ENCODE measurements at places on chromosomes 16 and 17. TPM values are rescaled to one million over a fixed set of nuclear protein-coding genes. Genes with fewer than 3 reads are reported as not detected.

DNA sequence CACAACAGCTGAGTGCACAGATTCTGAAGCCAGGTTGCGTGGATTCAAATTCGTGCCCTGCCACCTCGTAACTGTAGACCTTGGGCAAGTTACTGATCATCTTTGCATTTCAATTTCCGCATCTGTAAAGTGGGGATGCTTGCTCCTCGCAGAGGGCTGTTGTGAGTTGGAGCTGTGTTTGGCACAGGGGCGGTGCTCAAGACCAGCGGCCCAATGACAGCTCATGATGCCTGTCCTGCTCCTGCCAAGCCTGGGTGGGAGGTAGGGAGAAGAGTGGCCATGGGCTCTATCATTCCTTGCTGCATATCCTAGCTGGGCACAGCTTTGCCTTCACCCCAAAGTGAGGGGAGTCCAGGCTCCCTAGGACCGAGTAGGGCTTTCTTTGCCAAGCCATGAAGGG is 12.6 kb downstream of the NXPH3 start:
- no peaks in the 10 kb centered on the region for H3K36me3 ChIP-seq
- H3K27ac ChIP-seq = no peak overlapping the region
- DNase-seq = no peak
- no peaks in the 10 kb centered on the region for H3K27me3 ChIP-seq
- no peak overlapping the region for H3K4me3 ChIP-seq
- peaks cover 3% of the 10 kb centered on the region for H3K4me1 ChIP-seq

GRCh38 chr16:49022351-49022963 is 259.2 kb downstream of the CBLN1 start:
- no peaks in the 10 kb centered on the region for H3K36me3 ChIP-seq
- H3K27ac ChIP-seq = no peak overlapping the region
- H3K4me3 ChIP-seq = no peak overlapping the region
- no peak for DNase-seq

- H3K27me3 ChIP-seq = no peaks in the 10 kb centered on the region
- H3K4me3 ChIP-seq = peak overlapping the region; percentile 90
- H3K4me1 ChIP-seq = peaks cover 55% of the 10 kb centered on the region
- H3K36me3 ChIP-seq = peaks cover 5% of the 10 kb centered on the region
These were observed 804 bp downstream of the ATP6V0C start for GRCh38 chr16:2514333-2515179.

- H3K36me3 ChIP-seq = peaks cover 2% of the 10 kb centered on the region
- DNase-seq = no peak
- H3K4me1 ChIP-seq = peaks cover 17% of the 10 kb centered on the region
- H3K27me3 ChIP-seq = peaks cover 66% of the 10 kb centered on the region
These were observed 87.8 kb downstream of the MARCHF10 start for GRCh38 chr17:62720126-62720850.

- no peak overlapping the region for H3K27ac ChIP-seq
- no peak for DNase-seq
- no peaks in the 10 kb centered on the region for H3K4me1 ChIP-seq
- no peak overlapping the region for H3K4me3 ChIP-seq
- H3K36me3 ChIP-seq = no peaks in the 10 kb centered on the region
- peaks cover 2% of the 10 kb centered on the region for H3K27me3 ChIP-seq
These were observed 477.4 kb upstream of the CCL2 start for GRCh38 chr17:33777674-33778073.

DNA sequence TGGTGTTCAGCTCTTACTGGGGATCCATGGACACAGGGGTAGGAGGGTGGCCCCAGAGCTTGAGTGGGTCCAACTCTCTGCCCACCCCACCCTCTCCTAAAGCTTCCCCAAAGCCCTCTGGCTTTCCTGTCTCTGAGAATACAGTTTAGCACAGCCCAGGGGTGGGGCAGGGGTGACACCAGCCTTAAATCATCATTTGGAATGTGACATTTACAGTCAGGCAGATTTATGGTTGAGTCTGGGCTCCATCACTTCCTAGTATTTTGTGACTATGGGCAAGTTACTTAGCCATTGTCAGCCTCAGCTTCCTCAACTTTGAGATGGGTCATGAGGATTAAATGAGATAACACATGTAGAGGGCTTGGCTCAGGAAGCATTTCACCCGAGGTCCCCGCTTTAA is 193.1 kb upstream of the IRX6 start:
- no peaks in the 10 kb centered on the region for H3K36me3 ChIP-seq
- no peak for DNase-seq
- H3K4me3 ChIP-seq = no peak overlapping the region
- no peak overlapping the region for H3K27ac ChIP-seq
- H3K27me3 ChIP-seq = no peaks in the 10 kb centered on the region
- no peaks in the 10 kb centered on the region for H3K4me1 ChIP-seq

- H3K27ac ChIP-seq = no peak overlapping the region
- peaks cover 32% of the 10 kb centered on the region for H3K4me1 ChIP-seq
- H3K4me3 ChIP-seq = no peak overlapping the region
- peaks cover 24% of the 10 kb centered on the region for H3K36me3 ChIP-seq
These were observed 23.0 kb upstream of the CYLD start for GRCh38 chr16:50718761-50719400.

GRCh38 chr17:43644081-43644480 is 17.6 kb downstream of the MEOX1 start:
- peaks cover 7% of the 10 kb centered on the region for H3K4me1 ChIP-seq
- no peak overlapping the region for H3K27ac ChIP-seq
- no peak overlapping the region for H3K4me3 ChIP-seq
- H3K27me3 ChIP-seq = peaks cover 42% of the 10 kb centered on the region
- DNase-seq = no peak

- H3K27me3 ChIP-seq = peaks cover 2% of the 10 kb centered on the region
- no peaks in the 10 kb centered on the region for H3K36me3 ChIP-seq
- no peak for DNase-seq
- H3K4me3 ChIP-seq = no peak overlapping the region
- H3K4me1 ChIP-seq = no peaks in the 10 kb centered on the region
These were observed 9.8 kb downstream of the ADAMTS18 start for GRCh38 chr16:77424871-77425604.

GRCh38 chr17:50675190-50675589 is 32.5 kb downstream of the ANKRD40 start:
- no peaks in the 10 kb centered on the region for H3K36me3 ChIP-seq
- DNase-seq = no peak
- H3K27me3 ChIP-seq = no peaks in the 10 kb centered on the region
- no peaks in the 10 kb centered on the region for H3K4me1 ChIP-seq
- no peak overlapping the region for H3K4me3 ChIP-seq

Gene CCDC200
- not detected for total RNA-seq

Gene VPS4A
- 38.9 TPM for total RNA-seq

Gene IL34
- total RNA-seq = not detected

Gene TAF1C
- total RNA-seq = 58.1 TPM

Gene CES1
- total RNA-seq = 0.49 TPM

Gene NEUROD2
- total RNA-seq = not detected
